ENCODE measurements at places on chromosomes 1 and 21. TPM values are rescaled to one million over a fixed set of nuclear protein-coding genes. Genes with fewer than 3 reads are reported as not detected.

DNA sequence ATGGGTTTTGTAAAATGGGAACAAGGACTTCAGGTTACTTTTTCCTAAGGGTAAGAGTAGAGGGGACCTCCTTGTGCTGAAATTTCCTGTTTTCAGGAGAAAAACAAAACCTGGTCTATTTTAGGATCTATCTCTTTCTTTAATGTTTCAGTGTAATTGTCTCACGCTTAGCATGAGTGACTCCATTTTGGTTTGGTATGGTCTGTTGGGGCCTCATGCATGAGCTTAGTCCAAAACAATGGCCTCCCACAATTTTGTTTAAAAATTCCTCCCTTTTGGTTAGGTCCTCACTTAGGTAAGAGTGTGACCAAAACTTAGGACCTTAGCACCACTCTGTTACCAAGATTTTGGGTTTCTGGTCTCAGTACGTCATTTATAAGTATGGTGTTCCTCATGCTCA lies 67.2 kb upstream of the TEKT2 start:
- H3K36me3 ChIP-seq, result no peaks in the 10 kb centered on the region
- H3K27me3 ChIP-seq, result no peaks in the 10 kb centered on the region
- H3K27ac ChIP-seq, result no peak overlapping the region
- H3K4me3 ChIP-seq, result no peak overlapping the region
- no peak for DNase-seq
- no peaks in the 10 kb centered on the region for H3K4me1 ChIP-seq

Gene OR14I1
- not detected for total RNA-seq

DNA sequence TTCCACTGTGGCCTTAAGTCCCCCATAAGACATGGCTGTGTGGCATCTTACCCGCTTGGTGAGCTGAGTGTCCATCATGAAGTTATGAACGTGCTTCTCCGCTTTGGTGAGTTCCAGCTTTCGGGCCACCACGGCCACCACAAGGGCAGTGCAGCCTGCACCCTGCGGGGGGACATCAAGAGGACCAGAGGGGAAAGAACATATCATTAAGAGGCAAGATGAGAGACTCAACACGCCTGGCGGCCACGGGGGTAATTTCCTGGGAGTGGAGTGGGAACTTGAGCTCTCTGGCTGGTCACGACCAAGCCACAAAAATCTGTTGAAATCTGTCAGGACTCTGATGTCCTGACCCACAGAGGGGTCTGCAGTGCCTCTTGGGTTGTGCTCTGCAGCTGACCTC lies 117.9 kb upstream of the ADAR start:
- no peak overlapping the region for H3K4me3 ChIP-seq
- H3K27ac ChIP-seq, result no peak overlapping the region
- no peaks in the 10 kb centered on the region for H3K27me3 ChIP-seq
- no peaks in the 10 kb centered on the region for H3K36me3 ChIP-seq
- H3K4me1 ChIP-seq, result peaks cover 32% of the 10 kb centered on the region

Gene CSRP1
- total RNA-seq, result 22.7 TPM

- no peaks in the 10 kb centered on the region for H3K36me3 ChIP-seq
- no peaks in the 10 kb centered on the region for H3K27me3 ChIP-seq
- no peak for DNase-seq
- peak overlapping the region; percentile 73 for H3K27ac ChIP-seq
- H3K4me1 ChIP-seq, result no peaks in the 10 kb centered on the region
Measured at GRCh38 chr1:46150085-46150484, 17.7 kb upstream of the PIK3R3 start.

- peaks cover 22% of the 10 kb centered on the region for H3K36me3 ChIP-seq
- H3K27me3 ChIP-seq, result no peaks in the 10 kb centered on the region
- DNase-seq, result peak; percentile 37
- H3K4me1 ChIP-seq, result peaks cover 50% of the 10 kb centered on the region
- H3K4me3 ChIP-seq, result peak overlapping the region; percentile 82
Measured at GRCh38 chr1:244863491-244864252, 671 bp downstream of the HNRNPU start.

GRCh38 chr1:33711511-33711910 lies 152.4 kb upstream of the HMGB4 start:
- no peaks in the 10 kb centered on the region for H3K27me3 ChIP-seq
- H3K36me3 ChIP-seq, result no peaks in the 10 kb centered on the region
- H3K4me3 ChIP-seq, result no peak overlapping the region
- DNase-seq, result no peak
- no peaks in the 10 kb centered on the region for H3K4me1 ChIP-seq

GRCh38 chr1:91732291-91733107 lies 153.5 kb downstream of the TGFBR3 start:
- H3K4me3 ChIP-seq, result no peak overlapping the region
- H3K27ac ChIP-seq, result peak overlapping the region; percentile 70
- no peaks in the 10 kb centered on the region for H3K27me3 ChIP-seq
- H3K36me3 ChIP-seq, result no peaks in the 10 kb centered on the region

DNA sequence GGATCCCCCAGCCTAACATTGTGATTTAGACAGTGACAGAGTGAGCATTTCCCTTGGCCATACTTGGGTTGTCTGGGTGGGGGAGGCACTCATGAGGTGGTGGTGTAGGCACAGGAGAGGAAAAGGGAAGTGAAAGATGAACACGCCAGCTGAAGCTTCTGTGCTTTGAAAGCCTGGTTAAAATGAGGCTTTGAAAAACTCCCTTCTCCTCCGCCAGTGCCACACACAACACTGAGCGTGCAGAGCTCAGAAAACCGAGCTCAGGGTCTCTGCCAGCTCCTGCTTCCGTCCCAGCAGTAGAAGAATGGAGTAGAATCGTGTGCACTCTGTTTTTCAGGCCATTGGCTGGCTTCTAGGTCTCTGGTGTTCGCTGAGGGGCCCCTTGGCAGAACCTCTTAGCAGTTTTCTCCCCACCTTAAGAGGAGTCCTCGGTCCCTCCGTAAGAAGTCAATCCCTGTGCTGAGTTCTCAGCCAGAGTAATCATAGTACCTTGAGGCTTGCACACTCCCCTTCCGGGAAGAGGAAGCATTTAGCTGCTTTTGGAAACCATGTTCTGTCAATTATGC lies 12.9 kb downstream of the PLEKHM2 start:
- H3K27me3 ChIP-seq, result no peaks in the 10 kb centered on the region
- peak overlapping the region; percentile 24 for H3K27ac ChIP-seq
- no peak for DNase-seq
- H3K36me3 ChIP-seq, result no peaks in the 10 kb centered on the region
- peaks cover 35% of the 10 kb centered on the region for H3K4me1 ChIP-seq

- H3K4me3 ChIP-seq, result no peak overlapping the region
- no peak overlapping the region for H3K27ac ChIP-seq
- no peaks in the 10 kb centered on the region for H3K36me3 ChIP-seq
Measured at GRCh38 chr1:234331507-234331906, 41.7 kb upstream of the COA6 start.

DNA sequence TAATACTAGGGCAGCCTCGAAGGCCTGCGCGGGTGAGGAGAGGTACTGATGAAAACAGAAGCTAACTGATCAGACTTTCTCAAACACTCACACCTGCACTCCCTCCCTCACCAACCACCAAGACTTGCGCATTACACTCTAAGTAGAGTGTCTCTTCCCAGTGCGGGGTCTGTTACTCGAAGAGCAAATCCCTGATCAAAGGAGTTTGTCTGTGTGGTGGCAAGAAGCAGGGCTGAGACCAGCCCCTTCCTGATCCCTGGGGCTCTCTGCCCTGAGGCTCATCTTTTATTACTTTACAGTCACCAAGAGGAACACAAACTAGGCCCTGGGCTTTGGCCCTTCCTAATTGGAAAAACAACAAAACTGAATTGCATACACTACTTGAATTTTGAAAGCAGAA lies 19.5 kb upstream of the TSNAX start:
- peaks cover 24% of the 10 kb centered on the region for H3K4me1 ChIP-seq
- H3K36me3 ChIP-seq, result no peaks in the 10 kb centered on the region
- no peak overlapping the region for H3K4me3 ChIP-seq
- peak overlapping the region; percentile 80 for H3K27ac ChIP-seq

DNA sequence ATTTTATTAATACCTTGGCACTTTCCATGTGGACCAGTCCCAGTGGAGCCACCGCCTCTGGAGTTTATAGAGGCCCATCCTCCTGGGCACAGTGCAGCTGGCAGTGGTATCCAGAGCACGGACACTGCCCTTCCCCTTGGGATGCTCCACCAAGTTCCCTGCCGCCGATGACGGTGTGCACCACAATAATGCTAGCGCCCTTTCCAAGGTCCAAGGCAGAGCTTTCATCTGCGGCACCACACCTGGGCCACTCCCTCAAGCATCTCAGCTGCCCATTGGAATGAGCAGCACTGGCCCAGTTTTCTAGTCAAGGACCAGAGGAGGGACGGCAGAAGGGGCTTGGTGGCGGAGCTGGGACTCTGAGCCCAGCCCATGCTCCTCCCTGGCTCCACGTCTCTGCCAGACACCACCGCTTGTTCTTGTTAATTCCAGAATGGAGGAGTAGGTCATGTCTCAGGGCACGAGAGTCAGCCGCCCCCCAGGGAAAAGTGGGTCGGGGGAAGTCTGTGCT lies 24.5 kb downstream of the SIM2 start:
- no peak for DNase-seq
- H3K4me1 ChIP-seq, result no peaks in the 10 kb centered on the region
- no peak overlapping the region for H3K27ac ChIP-seq

GRCh38 chr1:183886853-183887252 lies 81.9 kb downstream of the RGL1 start:
- no peak overlapping the region for H3K4me3 ChIP-seq
- no peaks in the 10 kb centered on the region for H3K36me3 ChIP-seq
- no peak for DNase-seq
- no peaks in the 10 kb centered on the region for H3K27me3 ChIP-seq
- H3K27ac ChIP-seq, result no peak overlapping the region

DNA sequence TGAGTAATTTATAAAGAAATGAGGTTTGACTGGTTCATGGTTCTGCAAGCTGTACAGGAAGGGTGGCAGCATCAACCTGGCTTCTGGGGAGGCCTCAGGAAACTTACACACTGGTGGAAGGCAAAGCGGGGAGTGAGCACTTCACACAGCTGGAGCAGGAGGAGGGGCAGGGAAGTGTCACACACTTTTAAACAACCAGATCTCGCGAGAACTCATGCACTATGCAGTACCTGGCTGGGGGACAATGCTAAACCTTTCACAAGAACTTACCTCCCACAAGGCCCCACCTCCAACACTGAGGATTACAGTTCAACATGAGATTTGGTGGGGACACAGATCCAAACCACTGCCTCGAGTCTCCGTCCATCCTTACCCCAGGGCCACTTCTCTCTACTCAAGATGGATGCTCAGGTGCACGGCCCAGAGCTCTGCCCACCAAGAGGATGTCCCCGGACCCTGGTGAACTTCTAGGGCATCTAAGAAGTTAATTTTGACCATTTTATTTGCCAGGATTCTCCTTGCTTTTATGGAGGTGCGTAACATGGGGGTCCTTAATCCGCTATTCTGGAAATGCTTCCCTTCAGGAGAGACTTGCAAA lies 22.7 kb upstream of the ACTRT2 start:
- no peak for DNase-seq
- H3K36me3 ChIP-seq, result no peaks in the 10 kb centered on the region
- H3K27me3 ChIP-seq, result peaks cover 18% of the 10 kb centered on the region
- no peak overlapping the region for H3K4me3 ChIP-seq

DNA sequence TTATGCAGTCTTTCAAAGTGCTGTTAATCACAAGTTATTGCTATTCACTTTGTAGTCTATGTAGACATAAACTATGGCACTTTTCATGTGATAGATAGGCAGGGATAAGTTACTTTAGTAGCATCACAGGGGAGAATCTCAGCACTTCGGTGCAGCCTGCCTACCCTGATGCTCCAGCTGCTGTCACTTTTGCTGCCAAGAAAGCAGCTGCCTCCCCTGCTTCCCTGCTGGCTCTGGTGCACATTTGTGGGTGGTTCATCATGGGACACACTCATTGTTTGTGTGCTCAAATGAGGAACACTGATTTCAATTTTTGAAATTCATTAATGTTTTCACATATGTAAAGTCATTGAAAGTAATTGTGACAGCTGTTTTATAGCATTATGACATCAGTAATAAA lies 272.6 kb downstream of the S1PR1 start:
- H3K4me3 ChIP-seq, result no peak overlapping the region
- no peaks in the 10 kb centered on the region for H3K4me1 ChIP-seq
- H3K27me3 ChIP-seq, result no peaks in the 10 kb centered on the region
- H3K27ac ChIP-seq, result no peak overlapping the region

DNA sequence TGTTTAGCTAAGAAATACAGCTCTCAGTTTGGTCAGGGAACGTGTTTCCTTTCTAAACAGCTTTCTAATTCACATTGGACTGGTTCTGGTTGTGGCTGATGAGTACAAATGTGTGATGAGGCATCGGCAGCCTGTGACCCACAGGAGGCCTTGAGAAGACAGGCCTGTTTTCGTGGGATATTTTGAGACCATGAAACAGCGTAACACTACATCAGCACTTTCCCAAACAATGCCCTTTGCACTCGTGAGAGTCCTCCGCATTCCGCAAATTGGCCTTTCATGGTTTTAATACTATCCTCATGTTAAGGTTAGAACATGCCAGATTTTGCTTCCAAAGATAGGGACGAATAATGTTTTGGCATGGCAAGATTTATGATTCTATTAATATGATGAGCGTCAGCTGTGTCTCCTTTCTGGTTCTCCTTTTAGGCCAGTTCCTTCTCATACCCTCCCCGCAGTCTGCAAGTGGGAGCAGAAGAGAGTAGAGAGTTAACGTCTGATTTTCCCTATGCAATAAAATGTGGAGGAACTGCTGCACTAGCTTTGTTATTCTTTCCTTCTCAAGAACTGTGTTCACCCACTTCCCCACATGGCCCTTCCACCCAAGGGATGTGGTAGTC lies 84.3 kb upstream of the L1TD1 start:
- peak overlapping the region; percentile 42 for H3K27ac ChIP-seq
- H3K36me3 ChIP-seq, result no peaks in the 10 kb centered on the region
- no peaks in the 10 kb centered on the region for H3K27me3 ChIP-seq
- peaks cover 16% of the 10 kb centered on the region for H3K4me1 ChIP-seq
- DNase-seq, result peak; percentile 23

GRCh38 chr1:36342426-36343185 lies 19.2 kb upstream of the EVA1B start:
- no peaks in the 10 kb centered on the region for H3K36me3 ChIP-seq
- no peak for DNase-seq
- no peaks in the 10 kb centered on the region for H3K27me3 ChIP-seq
- peaks cover 23% of the 10 kb centered on the region for H3K4me1 ChIP-seq

Gene ARHGAP30
- total RNA-seq, result 0.61 TPM

DNA sequence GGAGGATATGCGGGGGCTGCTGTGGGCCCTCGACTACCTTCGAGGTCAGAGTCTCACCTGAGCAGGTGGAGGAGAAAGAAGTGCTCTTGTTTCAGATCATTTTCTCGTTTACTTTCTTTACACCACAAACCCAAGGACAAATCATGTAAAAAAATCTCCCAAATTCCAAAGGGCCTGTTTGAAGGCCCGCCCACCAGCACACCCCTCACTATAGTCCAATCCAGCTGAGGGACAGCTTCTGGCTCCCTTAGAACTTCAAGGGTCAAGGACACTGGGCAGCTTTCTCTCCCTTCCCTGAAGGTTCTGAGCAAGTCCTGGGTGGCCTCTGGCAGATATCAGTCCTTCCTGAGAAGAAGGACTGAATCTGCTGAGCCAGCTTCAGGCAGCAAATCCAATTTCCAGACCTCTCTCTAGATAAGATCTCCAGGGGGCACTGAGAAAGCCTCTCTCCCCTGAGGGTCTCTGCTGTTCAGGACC lies 5.5 kb downstream of the STK40 start:
- peaks cover 58% of the 10 kb centered on the region for H3K4me1 ChIP-seq
- H3K4me3 ChIP-seq, result no peak overlapping the region
- H3K36me3 ChIP-seq, result no peaks in the 10 kb centered on the region
- DNase-seq, result no peak
- no peaks in the 10 kb centered on the region for H3K27me3 ChIP-seq
- peak overlapping the region; percentile 97 for H3K27ac ChIP-seq

- no peak overlapping the region for H3K27ac ChIP-seq
- H3K4me3 ChIP-seq, result no peak overlapping the region
- no peaks in the 10 kb centered on the region for H3K36me3 ChIP-seq
- H3K4me1 ChIP-seq, result peaks cover 69% of the 10 kb centered on the region
Measured at GRCh38 chr21:15752763-15753407, 23.1 kb downstream of the USP25 start.
